Activated T-cell treated with anti-CD3 and anti-CD28 coated beads, Interleukin-2, amount 50 U/mL, for 1 hour (primary cell): ENCODE measurements at places on chromosomes 11 and 22.

DNA sequence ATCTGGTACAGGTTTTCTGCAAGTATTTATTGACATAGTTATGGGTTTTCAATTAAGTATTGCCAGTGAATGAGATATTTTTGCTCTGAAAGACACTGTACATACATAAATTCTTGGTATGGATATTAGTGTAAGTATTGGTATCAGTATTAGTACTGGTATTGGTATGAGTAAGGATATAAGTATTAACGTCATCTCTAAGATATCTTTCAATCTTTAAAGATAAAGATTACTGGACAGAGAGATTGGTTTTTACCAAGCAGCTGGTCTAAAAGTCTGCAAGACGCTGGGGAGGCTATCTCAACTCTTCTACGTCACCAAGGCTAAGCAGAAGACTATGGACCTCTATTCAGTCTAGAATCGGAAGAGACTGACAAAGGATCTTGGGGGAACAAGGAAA lies 234.5 kb downstream of the NXPE2 start:
- no peak for DNase-seq

DNA sequence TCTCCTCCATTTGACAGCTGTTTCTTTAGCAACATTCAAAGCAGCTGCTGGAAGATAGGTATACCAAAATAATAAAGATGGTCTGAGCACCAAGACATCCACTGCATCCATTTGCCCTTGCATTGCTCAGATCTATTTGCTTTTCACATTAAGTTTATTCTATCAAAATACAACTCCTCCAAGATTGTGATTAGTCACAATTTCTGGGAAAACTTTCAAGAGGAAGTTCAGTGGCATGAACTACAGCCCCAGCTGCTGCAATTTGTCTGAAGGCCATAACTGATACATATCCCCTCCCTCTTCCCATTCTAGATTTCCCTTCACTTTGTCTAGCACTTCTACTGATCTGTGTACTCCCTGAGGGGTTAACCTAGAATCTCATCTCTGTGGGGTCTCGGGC lies 117.5 kb upstream of the CEP126 start:
- DNase-seq: no peak

DNA sequence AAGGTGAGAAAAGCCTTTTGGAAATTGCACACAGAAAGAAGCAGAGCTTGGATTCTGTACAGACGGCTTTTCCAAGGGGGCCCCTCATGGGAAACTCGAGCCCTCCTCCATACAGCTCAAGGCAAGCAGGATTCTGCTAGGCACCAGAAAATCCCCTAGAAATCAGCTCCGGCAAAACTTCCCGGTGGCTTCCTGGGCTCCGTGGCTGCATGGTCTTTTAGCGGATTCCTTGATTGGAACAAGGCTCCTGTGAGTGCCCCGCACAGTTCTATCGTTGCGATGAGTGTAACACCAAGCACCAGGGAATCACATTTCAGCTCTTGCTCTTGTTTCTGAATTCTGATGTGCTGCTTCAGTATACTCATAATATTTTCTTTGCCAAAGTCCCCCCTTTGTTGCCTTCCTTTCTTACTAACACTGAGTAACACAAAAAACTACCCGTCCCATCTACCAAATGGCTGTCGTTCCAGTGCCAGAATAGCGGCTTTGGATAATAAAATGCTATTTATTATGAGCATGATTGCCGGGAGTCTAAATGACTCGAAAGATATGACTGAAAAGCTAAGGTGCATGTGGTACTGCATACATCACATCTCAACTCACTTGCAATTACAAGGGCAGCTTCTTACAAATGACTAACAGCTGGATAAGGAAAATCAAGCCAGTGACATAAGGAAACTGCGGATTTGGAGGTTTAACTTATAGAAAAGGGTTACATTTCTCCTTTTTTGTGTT lies 494.1 kb downstream of the DLG2 start:
- no peak for DNase-seq

GRCh38 chr22:42176255-42176915 lies 45.8 kb upstream of the CYP2D6 start:
- DNase-seq: no peak

DNA sequence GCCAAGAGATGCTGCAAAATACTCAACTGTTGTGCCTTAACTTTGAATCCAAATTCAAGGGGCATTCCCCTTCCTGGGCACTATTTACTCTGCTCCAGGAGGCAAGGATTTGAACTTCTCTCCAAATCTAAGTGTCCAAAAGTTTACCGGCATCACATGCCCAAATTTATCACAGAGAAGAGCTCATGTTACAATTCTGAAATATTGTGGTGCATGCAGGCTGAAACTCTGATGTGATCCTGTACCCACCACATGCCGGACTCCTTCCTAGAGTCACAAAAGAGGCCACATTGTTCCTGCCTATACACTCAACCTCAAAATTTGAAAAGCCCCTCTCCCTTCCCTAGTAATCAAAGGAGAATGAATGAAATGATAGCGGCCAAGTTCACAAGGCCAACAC lies 1.3 kb downstream of the TRAF6 start:
- no peak for DNase-seq

DNA sequence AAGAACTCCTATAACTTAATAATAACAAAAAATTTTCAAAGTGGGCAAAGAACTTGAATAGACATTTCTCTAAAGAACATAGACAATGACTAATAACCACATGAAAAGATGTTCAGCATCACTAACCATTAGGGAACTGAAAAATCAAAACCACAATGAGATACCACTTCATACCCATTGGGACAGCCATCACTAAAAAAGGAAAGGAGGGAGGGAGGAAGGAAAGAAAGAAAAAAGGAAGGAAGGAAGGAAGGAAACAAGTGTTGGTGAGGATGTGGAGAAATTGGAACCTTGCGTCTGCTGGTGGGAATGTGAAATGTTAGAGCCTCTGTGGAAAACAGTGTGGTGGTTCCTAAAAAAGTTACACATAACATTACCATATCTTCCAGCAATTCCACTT lies 55.8 kb downstream of the MS4A13 start:
- no peak for DNase-seq

GRCh38 chr11:14969901-14970323 lies 2.2 kb downstream of the CALCA start:
- peak; percentile 49 for DNase-seq

DNA sequence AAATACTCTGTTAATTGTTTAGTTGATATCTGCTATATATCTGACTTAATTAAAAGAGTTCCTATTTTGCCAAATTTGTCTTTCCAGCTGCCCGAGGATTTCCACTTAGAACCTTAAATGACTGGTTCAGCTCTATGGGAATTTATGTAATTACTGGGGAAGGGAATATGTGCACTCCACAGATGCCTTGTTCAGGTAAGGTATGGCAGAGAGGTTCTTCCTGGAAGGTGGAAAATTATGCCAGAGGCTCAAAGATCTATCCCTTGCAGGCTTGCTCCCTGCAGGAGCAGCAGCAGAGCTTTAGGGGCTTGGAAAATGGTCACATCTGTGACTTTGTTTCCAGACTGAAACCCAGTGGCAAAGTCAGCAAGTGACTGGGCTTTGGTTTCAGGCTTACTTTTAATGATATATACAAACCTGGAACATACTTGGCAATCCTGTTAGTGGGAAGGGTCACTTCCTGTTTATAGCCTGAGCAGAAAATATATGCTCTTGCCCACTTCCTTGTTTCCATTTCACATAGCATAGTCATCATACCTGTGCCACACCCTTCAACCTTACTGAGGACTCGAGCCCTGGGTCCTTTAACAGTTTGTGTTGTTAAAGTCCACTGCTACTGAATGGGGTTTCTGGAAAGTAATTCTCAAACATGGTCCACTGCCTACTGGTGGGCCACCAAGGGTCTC lies 23.7 kb downstream of the WBP2NL start:
- DNase-seq: no peak

- DNase-seq: no peak
These were observed 291.8 kb downstream of the MIAT start for GRCh38 chr22:26949193-26949592.

GRCh38 chr11:12657981-12658380 lies 16.2 kb upstream of the TEAD1 start:
- DNase-seq: no peak

DNA sequence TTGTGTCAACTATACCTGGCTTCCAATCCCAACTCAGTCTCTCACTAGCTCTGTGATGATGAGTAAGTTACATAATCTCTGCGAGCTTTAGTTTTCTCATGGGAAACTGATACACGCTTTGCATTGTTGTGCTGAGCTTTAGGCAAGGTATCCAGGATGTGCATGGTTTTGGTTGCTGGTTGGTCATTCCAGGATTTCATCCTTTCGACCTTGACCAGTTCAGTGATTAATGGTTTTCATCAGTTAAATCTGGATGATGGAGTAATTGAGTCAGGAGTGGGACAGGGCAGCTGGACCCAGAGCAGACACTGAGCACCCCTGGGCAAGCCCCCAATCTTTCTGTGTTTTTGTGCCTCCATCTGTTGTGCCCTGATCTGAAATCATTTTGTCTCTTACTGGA lies 417.3 kb upstream of the CADM1 start:
- DNase-seq: no peak

GRCh38 chr11:57375490-57375889 lies 5.5 kb downstream of the PRG3 start:
- DNase-seq: no peak

DNA sequence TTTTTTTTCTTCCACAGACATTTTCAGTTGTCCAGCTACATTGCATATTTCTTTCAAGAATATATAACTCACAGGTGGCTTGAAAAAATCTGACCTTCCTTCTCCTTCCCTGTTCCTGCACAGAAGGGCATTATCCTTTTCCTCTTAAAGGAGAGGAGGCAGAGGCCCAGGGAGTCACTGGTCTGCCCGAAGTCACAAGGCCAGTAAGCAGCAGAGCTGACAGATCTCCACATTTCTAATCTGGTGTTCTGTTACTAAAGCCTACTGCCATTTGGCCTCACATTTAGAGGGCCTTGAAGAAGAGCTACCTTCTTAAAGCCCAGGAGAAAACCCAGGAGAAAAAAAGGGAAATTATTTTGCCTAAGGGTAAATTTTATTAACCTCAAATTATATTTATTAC lies 12.3 kb downstream of the ENDOD1 start:
- no peak for DNase-seq
